Activated T-helper 9 cell treated with anti-CD3 and anti-CD28 coated beads, Interleukin-2, amount 50 U/mL, for 16 hours (primary cell): ENCODE measurements at places on chromosomes 3 and 15.

DNA sequence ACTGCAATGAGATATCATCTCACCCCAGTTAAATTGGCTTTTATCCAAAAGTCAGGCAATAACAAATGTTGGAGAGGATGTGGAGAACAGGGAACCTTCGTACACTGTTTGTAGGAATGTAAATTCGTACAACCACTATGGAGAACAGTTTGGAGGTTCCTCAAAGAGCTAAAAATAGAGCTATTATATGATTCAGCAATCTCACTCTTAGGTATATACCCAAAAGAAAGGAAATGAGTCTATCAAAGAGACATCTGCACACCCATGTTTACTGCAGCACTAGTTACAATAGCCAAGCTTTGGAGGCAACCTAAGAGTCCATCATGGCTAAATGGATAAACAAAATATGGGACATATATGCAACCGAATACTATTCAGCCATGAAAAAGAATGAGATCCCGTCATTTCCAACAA is 68.0 kb upstream of the HES1 start:
- DNase-seq = no peak

GRCh38 chr3:172224560-172225214 is 185.3 kb downstream of the FNDC3B start:
- DNase-seq = no peak

DNA sequence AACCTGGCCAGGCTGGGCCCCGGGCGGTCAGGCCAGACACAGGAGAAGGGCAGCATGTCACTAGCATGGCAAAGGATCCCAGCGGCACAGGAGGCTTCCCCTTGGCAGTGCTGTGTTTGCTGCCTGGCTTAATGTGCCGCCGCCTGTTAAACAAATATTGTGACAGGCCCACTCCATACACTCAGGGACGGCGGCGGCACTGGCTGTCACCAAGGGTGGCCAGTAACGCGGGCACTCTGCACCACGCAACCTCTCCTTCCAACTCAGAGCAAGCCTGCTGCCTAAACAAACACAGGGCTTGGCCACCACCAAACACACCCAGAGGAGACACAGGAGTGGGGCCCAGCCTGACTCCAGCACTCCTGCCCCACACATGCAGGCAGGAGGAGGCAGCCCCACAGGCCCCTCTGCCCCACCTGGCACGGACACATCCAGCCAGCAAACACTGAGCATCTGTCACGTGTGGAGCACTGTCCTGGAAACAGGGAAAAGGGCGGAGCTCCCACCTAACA is 48.0 kb downstream of the TPRA1 start:
- no peak for DNase-seq

GRCh38 chr3:147937341-147937740 is 528.2 kb downstream of the ZIC1 start:
- DNase-seq = no peak

- no peak for DNase-seq
These were observed 4.8 kb downstream of the GNB4 start for GRCh38 chr3:179446501-179446900.
